ENCODE measurements at places on chromosomes 7 and 10.

DNA sequence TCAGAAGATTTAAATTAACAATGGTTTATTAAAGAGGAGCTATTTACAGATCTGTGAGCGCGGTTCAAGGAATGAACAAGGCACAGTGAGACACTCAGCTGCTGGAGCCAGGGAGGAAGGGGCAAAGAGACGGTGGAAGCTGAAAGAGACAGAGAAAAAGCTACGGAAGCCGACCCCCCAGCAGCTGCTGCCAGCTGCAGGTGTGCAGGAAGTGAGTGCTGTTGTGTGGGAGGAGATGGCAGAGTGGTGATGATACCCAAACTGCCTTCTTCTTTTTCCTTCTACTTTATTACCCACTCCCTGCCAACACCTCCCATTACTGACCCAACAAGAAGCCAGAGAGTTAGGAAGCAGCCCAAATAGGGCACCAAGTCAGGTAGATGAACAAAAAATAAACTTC lies 41.9 kb upstream of the MBL2 start:
- DNase-seq: no peak

GRCh38 chr7:111436608-111437007 lies 125.7 kb downstream of the IMMP2L start:
- no peak for DNase-seq

GRCh38 chr7:136133551-136133950 lies 156.4 kb upstream of the MTPN start:
- DNase-seq: no peak

DNA sequence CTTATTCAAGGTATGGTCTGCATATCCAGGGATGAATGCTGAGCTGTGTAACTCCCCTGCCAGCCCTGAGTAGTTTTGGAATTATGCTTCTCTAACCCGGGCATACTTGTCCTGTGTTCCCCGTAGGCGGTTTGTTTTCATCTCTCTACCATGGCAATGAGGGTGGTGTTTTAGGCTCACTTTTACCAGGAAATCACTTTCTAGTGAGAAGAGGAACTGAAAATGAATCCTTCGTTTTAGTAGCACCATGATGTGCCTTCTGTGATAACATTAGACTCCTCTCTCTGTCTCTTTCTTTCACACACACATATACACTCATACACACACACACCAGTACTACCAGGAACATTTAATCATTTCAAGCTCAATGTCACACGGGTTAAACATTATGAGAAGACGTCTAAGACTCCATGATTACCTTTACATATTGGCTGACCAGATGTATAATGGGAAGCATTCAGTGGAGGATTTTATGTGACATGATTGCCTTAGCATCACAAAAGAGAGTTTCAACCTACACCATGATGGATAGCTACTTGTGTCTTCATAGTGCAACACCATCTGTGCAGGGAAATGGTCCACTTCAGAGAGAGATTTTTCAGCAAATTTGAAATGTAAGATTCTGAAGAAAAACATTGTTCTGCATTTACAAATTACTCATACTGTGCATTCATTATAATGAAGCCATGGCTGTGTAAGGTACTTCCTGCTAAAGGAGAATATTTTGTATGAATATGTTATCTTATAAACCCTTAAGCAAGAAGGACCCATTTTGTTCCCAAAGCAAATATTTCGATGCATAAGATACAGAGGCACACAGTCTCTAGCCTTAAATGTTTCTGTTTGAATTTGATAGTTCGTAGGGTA lies 31.0 kb upstream of the PFKP start:
- no peak for DNase-seq

DNA sequence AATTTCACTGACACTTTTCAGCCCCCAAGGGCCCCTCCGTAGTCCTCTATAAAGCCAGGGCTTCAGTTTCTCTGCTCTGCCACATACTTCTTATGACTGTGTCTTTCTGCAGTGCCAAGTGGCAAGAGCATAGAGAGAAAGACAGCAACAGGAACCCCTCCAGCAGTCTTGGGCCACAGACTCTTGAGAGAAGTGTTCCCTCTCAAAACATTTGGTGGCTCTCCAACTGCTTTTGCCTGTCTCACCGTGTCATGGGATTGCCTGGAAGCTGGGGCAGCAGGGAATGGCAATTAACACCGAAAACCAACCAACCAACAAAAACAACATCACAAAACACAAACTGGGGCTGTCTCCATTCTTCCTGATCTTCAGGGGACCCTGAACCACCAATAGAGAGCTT lies 73.8 kb upstream of the ELN start:
- no peak for DNase-seq

GRCh38 chr10:35758076-35758475 lies 116.0 kb upstream of the FZD8 start:
- no peak for DNase-seq

GRCh38 chr7:88338503-88338902 lies 31.8 kb upstream of the STEAP4 start:
- no peak for DNase-seq

- no peak for DNase-seq
Observed at GRCh38 chr10:62634576-62634975, 169.9 kb upstream of the ADO start.

DNA sequence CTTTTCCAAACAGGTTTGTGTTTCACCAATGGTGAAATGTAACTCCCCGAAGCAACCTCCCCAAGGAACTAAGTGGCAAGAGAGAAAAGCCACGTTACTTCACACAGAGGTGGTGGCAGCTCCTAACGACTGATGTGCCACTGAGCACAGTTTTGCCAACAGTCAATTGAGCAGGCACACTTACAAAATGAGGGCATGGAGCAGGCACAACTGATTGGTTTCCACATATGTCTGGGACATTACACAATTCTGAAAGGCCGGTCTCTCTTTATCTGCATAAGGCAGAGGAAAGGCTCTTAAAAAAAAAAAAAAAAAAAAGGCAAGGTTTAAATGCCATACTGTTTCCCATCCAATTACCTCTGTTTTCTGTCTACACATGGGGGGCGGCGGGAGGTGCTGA lies 86.7 kb downstream of the GFRA1 start:
- no peak for DNase-seq

DNA sequence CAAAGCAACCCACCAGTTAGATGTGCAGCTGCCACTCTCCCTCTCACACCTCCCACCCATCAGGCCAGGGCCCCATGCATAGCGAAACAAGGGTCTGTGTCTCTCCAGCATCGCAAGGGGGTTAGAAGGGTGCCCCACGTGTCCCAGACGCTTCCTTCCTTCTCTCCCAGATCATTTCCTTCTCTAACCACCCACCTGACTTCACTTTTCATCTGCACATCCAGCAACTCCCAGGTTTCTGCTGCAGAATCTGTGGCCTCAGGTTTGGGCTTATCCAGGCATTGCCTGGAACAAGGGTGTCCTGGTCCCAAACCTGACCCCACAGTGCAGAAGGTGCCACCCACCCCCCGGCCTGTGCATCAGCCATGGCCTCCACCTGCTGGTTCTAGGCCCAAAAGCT lies 14.4 kb downstream of the PDIA4 start:
- no peak for DNase-seq

All from head of caudate nucleus (tissue), 42 donors.